Metanephros (tissue), 2 donors: ENCODE measurements at places on chromosomes 12 and 14. TPM values are rescaled to one million over a fixed set of nuclear protein-coding genes. Genes with fewer than 3 reads are reported as not detected.

ZDHHC22 gene
- total RNA-seq: 0.18 TPM

OTX2 gene
- 0.23 TPM for total RNA-seq

C12orf50 gene
- total RNA-seq: not detected

SMIM41 gene
- total RNA-seq: 0.35 TPM

MYF5 gene
- 6.3 TPM for total RNA-seq

SYNDIG1L gene
- total RNA-seq: 0.06 TPM

OR11H7 gene
- total RNA-seq: not detected

FAM90A1 gene
- total RNA-seq: 0.18 TPM

TMTC1 gene
- 52.1 TPM for total RNA-seq

PLBD1 gene
- 31.4 TPM for total RNA-seq
